ENCODE measurements at places on chromosomes 1 and 21.

DNA sequence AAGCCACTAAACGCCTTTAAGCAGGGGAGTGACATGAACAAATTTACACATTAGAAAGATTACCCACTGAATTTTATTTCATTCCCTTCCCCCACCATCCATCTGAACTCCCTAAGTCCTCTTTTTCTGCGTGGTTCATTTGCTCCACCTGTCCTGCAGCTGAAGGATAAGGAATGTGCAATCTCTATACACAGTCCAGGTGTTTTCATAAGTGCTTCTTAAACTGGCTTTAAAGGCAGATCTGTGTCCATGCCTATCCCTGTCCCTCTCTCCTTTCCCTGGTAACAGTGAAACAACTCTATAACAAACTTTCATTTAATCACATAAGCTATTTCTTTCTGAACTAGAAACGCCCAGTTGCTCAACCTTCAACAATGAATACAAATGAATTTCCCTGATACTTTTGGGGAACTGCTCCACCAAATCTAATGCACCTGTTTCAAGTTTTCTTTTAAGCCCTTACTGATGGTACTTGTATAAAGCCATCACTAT is 8.4 kb downstream of the GSTM3 start:
- no peak for DNase-seq

- DNase-seq = no peak
Observed at GRCh38 chr1:109060707-109061106, 15.1 kb downstream of the TAF13 start.

DNA sequence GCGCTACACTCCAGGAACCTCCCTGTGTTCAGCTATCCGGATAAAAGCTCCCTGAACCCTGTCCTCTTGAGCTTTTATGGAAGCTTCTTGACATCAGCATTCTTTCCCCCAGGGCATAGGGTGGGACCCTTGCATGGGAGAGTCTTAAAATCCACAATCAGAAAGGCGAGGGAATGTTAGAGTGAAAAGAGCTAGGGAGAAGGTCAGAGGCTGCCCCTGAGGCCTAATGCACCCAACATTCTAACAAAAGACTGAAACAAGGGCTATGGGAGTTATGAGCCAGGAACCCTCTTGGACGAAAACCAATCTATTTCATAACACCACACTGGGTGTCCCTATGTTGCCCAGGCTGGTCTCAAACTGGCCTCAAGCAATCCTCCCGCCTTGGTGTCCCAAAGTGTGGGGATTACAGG is 36.7 kb downstream of the NEK2 start:
- no peak for DNase-seq

DNA sequence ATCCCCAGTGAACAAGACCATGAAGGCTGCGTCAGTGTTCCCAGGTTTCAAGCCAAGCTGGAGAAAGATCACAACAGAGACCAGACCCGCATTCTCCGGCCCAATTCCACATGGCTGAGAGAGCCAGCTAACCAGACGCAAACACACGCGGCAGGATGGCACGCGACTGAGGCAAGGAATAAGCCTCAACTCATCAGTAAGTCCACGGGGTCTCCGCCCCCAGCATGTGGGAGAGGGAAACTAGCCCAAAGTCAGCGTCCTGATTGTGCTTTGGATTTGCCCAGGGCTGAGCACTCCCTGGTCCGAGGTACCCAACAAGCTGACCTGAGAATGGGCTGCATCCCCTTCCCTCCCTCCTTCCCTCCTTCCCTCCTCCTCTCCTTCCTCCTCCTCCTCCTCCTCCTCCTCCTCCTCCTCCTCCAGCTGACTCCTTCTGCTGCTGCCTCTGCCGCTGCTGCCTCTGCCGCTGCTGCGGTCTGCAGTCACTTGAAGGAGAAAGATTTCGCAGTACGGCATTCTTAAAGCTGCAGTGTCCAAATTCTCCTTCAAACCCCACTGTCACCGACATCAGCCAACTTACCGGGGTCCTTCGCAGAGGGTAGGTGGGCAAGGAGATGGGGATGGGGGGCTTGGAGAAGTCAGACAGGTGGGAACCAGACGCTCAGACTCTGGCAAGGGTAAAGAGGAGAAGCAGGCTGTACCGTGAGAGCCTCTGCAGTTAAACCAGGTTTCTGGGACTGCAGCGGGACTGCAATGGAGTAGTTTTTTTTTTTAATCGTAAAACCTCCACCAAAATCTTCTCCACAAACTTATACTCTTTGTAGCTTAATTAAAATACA is 33.0 kb upstream of the H6PD start:
- no peak for DNase-seq

GRCh38 chr1:117650840-117651568 is 45.2 kb downstream of the TENT5C start:
- no peak for DNase-seq

GRCh38 chr1:226082959-226083301 is 20.4 kb downstream of the H3-3A start:
- DNase-seq = peak; percentile 58

GRCh38 chr21:45056917-45057560 is 17.3 kb upstream of the ADARB1 start:
- no peak for DNase-seq

DNA sequence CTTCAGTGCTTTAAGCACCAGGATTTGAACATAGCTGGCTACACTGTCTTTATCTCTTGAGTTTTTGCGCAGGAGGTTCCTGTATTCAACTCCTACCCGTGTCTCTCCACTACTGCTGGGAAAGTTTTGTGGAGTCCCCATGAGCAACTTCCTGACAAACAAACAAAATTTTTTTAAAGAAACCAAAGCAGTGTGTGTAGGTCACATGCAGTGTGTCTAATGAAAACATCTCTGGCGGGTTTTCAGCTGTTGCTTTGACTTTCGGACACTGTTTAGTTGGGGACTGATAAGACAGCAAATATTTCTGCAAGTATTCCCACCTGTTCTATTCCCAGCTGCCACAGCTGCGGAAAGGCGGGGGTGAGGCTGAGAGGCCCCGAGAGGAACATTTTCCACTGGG is 2.0 kb downstream of the PSEN2 start:
- no peak for DNase-seq

- no peak for DNase-seq
Observed at GRCh38 chr1:46131712-46132528, 509 bp downstream of the PIK3R3 start.
